Activated T-helper 9 cell treated with anti-CD3 and anti-CD28 coated beads, Interleukin-2, amount 50 U/mL, for 16 hours (primary cell): ENCODE measurements at places on chromosomes 7 and 10.

- DNase-seq: no peak
These were observed 68.2 kb downstream of the DNAJB6 start for GRCh38 chr7:157404845-157405481.

- no peak for DNase-seq
These were observed 395.4 kb downstream of the LRMDA start for GRCh38 chr10:75826846-75827245.

GRCh38 chr10:117619707-117620405, 77.3 kb downstream of the EMX2 start:
- no peak for DNase-seq

- no peak for DNase-seq
These were observed 22.4 kb upstream of the DRGX start for GRCh38 chr10:49418328-49418727.

DNA sequence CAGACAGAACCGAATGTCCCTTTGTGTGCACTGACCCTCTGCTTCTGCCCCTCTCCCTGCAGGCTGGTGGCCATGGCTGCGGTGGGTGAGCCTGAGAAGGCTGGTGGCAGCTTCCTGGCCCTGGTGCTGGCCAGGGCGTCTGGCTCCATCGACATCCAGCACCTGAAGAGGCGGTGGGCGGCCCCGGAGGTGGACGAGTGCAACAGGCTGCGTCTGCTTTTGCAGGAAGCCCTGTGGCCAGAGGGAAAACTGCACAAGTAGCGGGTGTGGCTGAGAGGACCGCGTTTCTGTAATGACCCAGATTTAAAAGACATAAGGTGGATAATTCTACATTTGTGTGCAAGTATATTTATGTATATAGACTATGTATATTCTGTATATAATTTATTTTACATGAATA, 89.2 kb downstream of the DYNC2I1 start:
- no peak for DNase-seq
